Neural crest cell (in vitro differentiated cells): ENCODE measurements at places on chromosomes 2 and 18. TPM values are rescaled to one million over a fixed set of nuclear protein-coding genes. Genes with fewer than 3 reads are reported as not detected.

CTLA4 gene
- 0.65 and 1.3 TPM in 2 replicates for total RNA-seq

- H3K4me1 ChIP-seq: peaks cover 14% of the 10 kb centered on the region
- H3K4me3 ChIP-seq: no peak overlapping the region
- H3K27ac ChIP-seq: no peak overlapping the region
- no peak for DNase-seq
Measured at GRCh38 chr18:7576077-7576476, 9.0 kb downstream of the PTPRM start.

PSTPIP2 gene
- 7.0 and 7.1 TPM in 2 replicates for total RNA-seq

- peaks cover 2% of the 10 kb centered on the region for H3K27me3 ChIP-seq
- peaks cover 21% of the 10 kb centered on the region for H3K4me1 ChIP-seq
- H3K27ac ChIP-seq: no peak overlapping the region
- no peak overlapping the region for H3K4me3 ChIP-seq
- H3K36me3 ChIP-seq: no peaks in the 10 kb centered on the region
Measured at GRCh38 chr2:386406-387103, 98.7 kb upstream of the ALKAL2 start.
